Neural crest cell (in vitro differentiated cells): ENCODE measurements at places on chromosomes 1 and 21. TPM values are rescaled to one million over a fixed set of nuclear protein-coding genes. Genes with fewer than 3 reads are reported as not detected.
A peak's percentile ranks its signal among the peaks of the same experiment; 100 is the strongest.

- DNase-seq: no peak
These were observed 76.4 kb downstream of the ATP5PO start for GRCh38 chr21:33839167-33839716.

DNA sequence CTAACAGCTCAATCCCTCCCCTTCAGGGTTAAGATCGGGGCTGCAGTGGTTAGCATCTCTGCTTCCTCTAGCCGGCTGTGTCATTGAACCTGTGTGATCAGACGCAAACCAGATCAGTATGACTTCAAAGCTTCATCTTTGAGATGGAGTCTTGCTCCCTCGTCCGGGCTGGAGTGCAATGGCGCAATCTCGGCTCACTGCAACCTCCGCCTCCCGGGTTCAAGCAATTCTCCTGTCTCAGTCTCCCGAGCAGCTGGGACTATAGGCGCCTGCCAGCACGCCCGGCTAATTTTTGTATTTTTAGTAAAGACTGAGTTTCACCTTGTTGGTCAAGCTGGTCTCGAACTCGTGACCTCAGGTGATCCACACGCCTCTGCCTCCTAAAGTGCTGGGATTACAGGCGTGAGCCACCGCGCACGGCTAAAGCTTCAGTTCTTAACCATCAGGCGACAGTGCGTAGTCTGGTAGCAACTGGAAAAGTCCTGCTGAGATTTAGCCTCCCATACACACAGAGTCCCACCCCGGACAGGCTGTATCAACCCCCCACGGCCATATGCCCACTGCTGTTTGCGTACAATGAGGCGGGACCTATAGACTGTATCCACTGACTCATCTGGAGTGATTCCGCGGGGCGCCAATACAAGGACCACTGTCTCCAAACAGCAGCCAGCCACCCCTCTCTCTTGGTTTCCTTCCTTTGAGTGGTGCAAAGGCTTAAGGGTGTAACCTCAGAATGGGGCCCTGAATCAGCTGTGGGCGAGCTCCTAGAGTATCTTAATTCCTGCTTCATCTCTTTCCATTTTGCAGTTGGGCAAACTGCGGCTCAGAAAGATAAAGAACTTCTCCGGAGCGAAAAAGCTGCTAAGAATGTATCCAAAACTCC, 23.3 kb downstream of the CELA3A start:
- no peak for DNase-seq

CPT2 gene
- total RNA-seq: 22.9 and 24.7 TPM in 2 replicates

GRCh38 chr21:16870103-16870502, 642.7 kb upstream of the CXADR start:
- DNase-seq: no peak

DNA sequence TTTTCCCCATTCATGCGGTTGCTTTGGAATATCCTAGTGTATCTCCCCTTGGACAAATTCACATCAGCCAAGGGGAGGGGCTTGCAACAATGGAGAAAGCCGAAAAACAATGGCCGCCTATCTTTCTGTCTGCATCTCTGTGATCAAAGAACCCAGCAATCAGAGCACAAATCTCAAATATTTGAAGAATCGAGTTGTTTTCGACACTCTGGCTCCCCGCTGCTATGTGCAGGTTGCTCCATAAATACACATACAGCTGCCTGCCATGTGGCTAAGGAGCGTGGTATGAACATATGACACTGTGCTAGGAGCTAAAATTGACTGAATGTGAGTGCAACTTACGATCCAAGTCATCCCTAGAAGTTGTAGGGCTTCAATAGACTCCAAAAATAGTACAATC, 8.5 kb downstream of the CFHR4 start:
- DNase-seq: no peak

- no peak for DNase-seq
These were observed 38.0 kb upstream of the ATP1A1 start for GRCh38 chr1:116334868-116335635.

OLIG1 gene
- total RNA-seq: 5.4 and 8.4 TPM in 2 replicates

GRCh38 chr1:177088966-177089365, 75.5 kb downstream of the ASTN1 start:
- no peak for DNase-seq

DNA sequence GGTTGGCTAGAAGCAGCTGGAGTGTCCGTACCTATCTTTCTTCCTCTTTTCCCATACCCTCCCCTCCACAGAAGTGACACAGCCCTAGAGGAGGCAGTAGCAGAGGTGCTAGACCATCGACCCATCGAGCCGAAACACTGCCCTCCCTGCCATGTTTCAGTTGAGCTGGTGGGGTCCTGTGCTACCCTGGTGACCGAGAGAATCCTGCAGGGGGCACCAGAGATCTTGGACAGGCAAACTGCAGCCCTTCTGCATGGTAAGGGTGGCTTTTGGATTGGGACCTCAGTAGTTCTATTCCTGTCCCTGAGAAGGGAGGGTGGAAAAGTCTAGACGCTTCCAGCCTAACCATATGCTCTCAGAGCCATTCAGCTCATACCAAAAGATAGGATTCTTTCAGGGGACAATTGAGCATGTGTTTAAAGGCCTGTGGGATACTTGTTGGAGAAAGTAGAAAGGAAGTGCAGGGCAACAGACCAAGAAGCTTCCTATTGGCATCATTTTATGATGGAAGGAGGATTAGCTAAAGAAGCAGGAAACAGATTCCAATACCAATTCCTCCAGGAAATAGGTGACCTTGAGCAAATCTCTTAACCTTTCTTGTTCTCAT, 11.7 kb upstream of the BNIPL start:
- peak; percentile 78 for DNase-seq

DNA sequence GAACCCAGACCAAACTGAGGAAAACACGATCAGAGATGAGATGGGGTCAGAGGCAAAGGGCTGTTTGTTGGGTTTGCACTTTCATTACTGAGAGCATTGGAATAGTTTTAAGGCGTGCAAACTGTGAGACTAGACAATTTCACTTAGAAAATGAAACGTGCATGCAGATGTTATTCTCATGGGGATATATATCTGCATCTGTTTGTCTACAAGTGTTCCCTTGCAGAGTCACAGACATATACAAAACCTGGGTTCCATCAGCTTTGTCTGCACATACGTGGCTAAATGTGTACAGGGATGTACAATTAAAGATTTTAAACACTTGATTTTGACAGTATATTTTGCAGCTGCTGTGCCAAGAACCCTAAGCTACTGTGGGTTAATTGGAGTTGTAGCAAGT, 355.4 kb downstream of the KIF26B start:
- DNase-seq: no peak

DNA sequence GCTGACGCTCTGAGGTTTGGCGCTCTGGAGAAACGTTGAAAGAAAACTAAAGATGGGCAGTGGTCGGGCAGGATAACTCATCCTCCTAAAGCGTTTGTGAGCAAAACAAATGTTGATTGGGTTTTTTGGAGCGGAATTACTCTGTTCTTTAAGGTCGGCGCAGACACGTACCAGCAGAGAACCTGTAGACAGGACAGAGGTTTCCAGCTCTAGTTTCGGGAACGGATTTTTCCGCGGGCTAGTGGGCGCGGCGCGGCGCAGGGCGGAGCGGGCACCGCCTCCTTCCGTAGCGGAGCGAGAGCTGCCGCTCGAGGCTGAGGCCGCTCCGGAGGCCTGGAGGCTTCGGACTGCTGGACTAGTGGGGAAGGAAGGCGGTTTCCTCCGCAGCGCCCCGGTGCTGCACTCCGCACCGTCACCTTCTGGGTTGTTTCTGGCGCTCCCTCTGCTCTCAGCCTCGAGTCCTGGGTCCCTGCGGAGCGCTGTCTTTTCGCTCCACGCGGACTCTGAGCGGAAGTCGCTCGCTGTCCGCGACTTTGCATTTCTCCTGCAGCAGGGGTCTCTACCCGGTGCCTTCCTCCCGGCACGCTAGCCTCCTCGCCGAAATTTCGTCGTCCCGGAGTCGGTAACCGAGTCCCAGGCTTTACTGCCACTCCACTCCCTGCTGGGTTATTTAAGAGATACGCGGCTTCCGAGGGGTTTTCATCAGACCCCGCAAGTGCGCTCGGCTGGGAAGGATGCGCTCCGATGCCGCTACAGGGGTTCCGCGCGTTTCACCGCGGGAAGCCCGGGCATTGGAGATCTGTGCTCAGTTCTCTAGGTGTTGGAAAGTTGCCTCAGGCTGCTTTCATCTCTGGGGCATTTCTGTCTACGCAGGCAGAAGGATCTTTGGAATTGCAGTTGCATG, 7.0 kb downstream of the FOXD2 start:
- no peak for DNase-seq

- DNase-seq: no peak
These were observed 5.3 kb upstream of the LCE3D start for GRCh38 chr1:152585586-152585985.

DNA sequence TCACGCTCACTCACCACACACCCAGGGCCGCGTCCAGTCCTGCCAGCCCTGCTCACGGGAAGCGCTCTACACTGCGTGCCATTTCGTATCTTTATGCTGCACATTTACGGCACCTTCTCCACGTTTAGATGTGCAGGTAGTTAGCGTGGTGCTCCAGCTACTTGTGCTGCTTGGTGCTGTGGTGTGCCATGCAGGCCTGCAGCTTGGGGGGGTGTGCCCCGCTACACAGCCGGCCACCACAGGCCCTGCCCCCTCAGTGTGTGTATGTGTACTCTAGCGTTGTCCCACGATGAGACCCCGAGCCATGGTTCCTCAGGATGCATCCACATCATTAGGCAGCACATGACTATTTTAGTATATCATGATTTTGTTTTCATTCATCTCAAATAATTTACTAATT, 38.3 kb downstream of the SNAP47 start:
- DNase-seq: no peak

DNA sequence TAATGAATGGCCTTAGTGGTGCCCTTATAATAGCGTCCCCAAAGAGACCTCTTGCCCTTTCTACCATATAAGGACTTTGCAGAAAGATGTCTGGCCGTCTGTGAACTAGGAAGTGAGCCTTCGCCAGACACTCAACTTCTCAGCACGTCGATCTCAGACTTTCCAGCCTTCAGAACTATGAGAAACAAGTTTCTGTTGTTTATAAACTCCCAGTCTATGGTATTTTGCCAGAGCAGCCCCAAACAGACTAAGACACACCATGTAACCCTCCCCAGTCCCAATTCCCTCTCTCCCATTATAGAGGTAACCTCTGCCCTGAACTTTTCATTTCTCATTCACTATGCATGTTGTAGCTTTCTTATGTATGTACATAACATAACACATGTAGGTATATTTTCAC, 55.7 kb downstream of the NID1 start:
- no peak for DNase-seq

TRNAU1AP gene
- total RNA-seq: 36.1 and 39.2 TPM in 2 replicates

DNA sequence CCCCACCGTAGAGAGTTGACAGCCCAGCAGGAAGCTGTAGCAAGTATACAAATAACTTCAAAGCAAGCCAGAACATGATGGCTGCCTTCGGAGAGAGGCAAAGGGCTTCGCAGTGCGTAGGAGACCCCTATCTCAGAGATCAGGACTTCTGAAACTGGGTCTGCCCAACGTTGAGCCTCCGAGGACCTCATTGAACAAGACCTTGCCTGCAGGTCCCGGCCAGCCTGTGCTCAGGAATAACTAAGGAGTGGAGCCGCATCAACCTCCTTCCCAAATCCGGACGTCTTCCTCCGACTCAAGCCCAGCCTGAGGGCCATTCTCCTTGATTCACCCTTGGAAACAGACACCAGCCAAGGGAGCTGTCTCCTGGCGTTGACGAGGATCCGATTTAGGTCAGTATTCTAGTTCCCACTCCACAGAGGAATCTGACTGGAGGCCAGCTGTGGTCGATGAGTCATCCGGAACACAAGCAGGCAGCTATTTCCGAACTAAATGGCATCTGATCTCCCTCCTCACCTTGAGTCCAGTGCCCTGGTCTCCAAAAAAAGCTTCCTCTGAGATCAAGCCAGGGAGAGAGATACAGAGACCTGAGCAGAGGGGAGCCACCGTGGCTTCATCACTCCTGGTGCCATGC, 166.5 kb upstream of the COA6 start:
- no peak for DNase-seq

- no peak for DNase-seq
These were observed 96.4 kb downstream of the SYF2 start for GRCh38 chr1:25135909-25136308.

NPHS2 gene
- not detected in 2 replicates for total RNA-seq

- no peak for DNase-seq
These were observed 4.0 kb upstream of the CAP1 start for GRCh38 chr1:40036574-40036973.

DNA sequence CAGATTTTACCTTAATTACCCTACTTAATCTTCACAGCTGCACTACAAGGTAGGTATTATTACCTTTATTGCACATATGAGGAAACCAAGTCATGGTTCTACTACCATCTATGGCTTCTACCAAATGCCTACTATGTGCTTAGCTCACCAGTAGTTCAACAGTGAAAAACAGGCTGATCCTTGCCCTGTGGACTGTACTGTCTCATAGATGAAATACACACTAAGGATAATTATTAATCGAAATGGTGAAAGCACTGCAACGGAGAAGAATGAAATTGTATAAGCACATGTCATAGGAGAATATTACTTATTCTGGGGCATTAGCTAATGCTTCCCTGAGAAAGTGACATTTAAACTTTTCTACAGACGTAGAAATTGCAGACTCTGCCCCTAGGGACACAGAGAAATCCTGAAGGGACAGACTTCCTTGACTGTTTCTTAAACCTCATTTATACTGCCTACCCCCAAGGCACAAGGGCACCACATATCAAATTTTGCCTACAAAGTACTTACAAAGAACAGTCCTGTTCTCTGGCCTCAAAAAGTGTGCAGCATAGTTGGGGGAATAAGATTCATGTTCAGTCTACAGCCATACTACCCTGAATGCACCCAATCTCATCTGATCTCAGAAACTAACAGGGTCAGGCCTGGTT, 148.4 kb upstream of the ZC3H11B start:
- DNase-seq: no peak

DFFA gene
- total RNA-seq: 50.5 and 54.0 TPM in 2 replicates

GRCh38 chr21:7917729-7918128, 2603.7 kb upstream of the TPTE start:
- DNase-seq: no peak

PLPPR5 gene
- 0.07 and 0.11 TPM in 2 replicates for total RNA-seq

DNA sequence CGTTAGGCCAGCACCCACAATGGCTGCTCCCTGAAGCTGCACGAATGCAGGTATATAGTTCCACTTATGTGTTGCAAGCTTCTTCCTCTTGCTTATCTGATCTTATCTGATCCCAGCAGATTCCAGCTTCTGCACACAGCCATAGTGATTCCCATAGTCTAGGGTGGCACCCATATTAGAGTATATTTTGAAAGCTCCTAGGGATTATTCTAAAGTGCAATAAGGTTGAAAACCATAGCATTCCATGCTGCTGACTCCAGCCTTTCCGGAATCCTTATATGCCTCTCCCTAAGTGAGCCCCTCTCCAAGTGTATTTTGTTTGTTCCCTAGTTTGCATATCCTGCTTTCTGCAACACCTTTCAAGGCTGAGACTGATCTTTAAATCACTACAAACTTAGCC, 432.0 kb downstream of the SETD4 start:
- DNase-seq: no peak

OSCP1 gene
- 10.5 and 11.5 TPM in 2 replicates for total RNA-seq
